ENCODE measurements at places on chromosomes 4 and X.

- DNase-seq: no peak
Measured at GRCh38 chr4:68369142-68369805, 19.4 kb upstream of the YTHDC1 start.

- no peak for DNase-seq
Measured at GRCh38 chr4:136329042-136329662, 1203.1 kb downstream of the PCDH18 start.

DNA sequence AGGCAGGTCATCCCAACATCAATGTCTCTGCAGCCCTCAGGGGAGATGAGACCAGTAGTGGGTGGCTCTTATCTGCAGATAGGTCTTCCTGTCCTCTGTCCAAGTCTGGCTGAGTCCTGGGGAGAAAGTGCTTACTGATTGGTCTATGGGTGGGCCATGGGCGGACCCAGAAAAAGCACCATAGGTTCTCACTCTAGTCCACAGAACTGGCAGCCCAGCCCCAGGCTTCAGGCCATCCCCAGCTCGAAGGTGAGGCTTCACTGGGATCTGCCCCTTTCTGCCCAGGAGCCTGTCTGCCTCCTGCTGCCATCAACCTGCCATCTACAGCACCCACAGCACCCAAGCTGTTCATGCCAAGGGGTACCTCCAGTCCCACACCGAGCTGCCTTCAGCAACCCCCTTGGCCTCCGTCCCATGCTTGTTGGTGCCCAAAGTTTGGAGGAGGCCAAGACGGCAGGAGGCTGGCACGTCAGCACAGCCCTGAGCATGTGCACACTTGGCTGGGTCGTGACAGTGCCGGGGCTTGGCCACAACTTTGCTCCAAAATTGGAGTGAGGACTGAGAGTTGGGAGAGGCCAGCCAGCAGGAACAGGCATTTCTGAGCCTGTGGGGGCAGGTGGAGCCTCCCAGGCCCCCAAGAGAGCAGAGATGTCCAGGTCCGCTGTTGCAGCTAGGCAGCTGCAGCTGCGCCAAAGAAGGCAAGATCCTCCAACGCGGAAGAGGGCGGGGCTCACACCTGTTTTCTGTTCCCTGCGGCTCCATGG lies 99.6 kb downstream of the IQCM start:
- no peak for DNase-seq

DNA sequence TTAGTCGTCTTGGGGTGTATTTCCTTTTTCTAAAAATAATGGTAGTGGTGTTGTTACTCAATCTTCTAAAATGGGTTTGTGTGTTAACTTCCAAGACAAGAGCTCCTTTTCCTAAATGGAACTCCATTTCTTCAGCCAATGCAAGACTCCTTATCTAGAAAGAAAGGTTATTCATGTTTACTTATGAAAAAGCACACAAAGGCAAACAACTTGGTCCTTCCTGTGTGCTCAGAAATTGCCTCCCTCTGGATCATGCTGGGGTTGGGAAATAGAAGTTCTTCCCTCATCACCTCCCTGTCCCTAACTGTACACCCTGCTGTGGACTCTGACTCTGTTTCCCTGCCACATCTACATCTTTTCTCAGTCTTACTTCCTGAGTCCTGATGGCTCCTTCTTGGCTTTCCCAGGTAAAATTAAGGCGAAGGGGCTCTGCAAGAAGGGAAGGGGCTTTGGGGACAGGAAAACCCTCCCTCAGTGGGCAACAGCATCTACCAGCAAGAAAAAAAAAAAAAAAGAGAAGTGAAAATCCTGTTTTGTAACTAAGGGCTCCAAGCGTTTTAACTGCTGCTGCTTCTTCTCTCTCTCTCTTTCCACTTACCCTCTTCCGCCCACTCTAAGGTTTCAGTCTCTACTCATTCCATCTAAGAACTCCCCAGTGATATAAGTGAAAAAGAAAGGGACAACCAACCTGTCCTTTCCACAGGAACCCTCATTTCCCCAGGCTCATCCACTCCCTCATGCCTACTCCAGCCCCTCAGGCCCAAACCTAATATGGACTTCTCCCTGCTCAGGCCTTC lies 19.8 kb upstream of the TASL start:
- no peak for DNase-seq

- DNase-seq: peak; percentile 69
Measured at GRCh38 chrX:50204364-50204899, at the start of gene CCNB3. TSS of gene CCNB3 (plus strand) at chrX:50204765. CDS start at chrX:50285164, 80,399 bp downstream.

GRCh38 chrX:153685156-153685536 lies 2.6 kb upstream of the SLC6A8 start:
- DNase-seq: no peak

GRCh38 chrX:49269767-49270248 lies at the start of gene PPP1R3F:
TSS of gene PPP1R3F (plus strand) at chrX:49269793. CDS start at chrX:49269870, 77 bp downstream.
- no peak for DNase-seq

DNA sequence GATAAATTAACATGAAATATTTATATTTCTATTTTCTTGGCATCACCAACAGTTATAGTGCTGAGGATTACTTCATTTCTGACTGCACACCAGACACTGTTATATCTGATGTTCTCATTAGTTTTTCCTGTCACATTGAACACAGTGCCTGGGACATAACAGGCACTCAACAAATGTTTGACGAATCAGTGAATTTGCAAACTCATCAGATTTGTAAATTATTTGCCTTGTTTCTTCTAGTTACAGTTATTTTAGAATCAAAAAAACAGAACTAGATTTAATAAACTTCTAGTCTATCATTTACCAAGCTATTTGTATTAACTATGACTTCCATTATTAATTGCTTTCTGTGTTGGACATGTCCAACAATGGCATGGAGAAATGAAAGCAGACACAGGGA lies 483.3 kb downstream of the KLHL13 start:
- no peak for DNase-seq

DNA sequence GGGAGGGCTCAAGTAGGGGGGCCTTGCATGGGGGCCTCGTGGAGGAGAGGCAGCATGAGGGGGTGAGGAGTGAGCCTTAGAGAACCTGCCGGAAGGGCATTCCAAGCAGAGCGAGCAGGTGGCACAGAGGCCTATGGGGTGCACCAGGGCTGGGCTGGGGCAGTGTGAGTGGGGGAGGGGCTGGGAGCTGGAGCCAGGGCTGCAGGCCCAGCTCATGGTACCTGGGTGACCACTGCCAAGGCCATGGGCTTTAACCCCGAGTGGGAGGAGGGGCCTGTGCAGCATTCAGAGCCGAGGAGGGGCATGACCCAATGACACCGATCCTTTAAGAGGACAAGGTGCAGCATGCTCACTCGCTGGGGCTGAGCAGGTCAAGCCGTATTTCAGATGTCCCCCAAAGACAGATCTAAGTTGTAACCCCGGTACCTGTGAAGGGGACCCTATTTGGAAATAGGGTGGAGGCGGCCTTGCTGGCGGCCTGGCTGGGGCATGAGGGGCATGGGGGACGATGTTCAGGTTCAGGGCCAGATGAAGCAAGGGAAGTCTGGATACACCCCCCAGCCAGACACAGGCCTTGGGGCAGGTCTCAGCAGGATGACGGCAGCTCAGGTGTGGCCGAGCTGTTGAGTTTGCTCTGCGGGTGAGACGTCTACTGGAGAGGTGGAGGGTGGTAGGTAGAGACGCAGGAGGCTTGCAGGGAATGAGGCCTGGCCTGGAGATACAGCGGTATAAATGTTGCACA lies 137.0 kb downstream of the CPZ start:
- DNase-seq: no peak

- DNase-seq: peak; percentile 4
Measured at GRCh38 chr4:173909294-173909693, 374.2 kb downstream of the FBXO8 start.

GRCh38 chr4:184823014-184823413 lies 2.8 kb downstream of the ACSL1 start:
- no peak for DNase-seq

DNA sequence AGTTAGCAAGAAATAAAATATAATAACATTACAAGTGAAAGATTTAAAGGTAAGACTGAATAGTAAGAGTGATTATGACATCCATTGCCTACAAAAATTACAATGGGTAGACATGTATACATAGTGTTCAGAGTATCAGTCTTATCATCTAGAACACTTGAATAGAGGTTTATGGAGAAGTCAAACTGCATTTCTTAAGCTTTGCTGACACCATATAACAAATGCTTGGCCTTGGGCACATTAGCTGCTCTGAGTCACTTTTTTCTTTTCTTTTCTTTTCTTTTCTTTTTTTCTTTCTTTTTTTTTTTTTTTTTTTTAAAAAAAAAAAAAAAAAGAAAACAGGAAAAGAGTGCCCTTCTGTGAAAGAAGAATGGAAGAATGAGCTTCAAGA lies 220.0 kb downstream of the SPCS3 start:
- no peak for DNase-seq
